Mesothelial cell of epicardium (in vitro differentiated cells): ENCODE measurements at places on chromosomes 3 and 15.

GRCh38 chr3:186590580-186591295 lies 20.2 kb downstream of the DNAJB11 start:
- DNase-seq, result no peak

DNA sequence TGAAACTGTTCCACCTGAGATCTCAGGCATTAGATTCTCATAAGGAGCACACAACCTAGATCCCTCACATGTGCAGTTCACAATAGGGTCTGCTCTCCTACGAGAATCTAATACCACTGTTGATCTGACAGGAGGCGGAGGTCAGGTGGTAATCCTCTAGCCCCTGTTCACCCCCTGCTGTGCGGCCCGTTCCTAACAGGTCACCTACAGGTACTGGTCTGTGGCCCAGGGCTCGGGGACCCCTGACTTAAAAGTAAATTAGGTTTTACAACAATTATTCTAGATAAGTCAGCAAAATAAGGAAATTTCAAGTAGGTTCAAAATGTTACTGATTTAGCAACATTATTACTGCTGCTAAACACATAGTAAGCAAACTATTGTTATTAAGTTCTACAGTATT lies 58.2 kb downstream of the CFAP20DC start:
- DNase-seq, result no peak

DNA sequence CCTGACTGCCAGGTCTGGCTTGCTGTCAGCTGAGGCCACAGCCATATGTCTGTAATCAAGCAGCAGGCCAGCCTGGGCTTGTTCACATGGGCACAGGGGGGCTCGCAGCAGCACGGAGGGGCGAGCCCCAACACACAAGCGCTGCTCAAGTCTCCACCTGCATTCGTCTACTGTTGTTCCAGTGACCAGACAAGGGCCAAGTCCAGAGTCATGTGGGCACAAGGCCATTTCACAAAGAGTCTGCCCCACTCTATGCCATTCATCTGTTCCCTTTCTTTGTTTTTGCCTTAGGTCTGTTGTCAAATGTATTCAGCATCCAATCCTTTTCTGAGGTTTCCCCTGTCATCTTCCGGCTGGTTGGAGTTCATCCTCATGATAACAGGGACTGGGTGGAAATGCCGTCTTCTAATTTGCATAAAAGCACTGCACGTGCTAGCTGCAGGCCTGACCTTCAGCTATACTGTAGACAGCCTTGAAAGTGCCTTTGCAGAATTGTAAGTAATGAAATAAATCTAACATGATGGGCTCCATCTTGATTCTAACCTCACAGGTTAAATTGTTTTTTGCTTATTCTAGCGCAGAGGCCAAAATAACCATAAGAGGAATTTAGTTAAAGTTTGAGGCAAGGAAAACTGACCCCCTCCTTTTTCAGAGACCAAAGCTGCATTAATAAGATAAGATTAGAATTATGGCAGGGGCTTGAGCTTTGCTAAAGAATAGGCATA lies 28.6 kb upstream of the KBTBD12 start:
- DNase-seq, result no peak

DNA sequence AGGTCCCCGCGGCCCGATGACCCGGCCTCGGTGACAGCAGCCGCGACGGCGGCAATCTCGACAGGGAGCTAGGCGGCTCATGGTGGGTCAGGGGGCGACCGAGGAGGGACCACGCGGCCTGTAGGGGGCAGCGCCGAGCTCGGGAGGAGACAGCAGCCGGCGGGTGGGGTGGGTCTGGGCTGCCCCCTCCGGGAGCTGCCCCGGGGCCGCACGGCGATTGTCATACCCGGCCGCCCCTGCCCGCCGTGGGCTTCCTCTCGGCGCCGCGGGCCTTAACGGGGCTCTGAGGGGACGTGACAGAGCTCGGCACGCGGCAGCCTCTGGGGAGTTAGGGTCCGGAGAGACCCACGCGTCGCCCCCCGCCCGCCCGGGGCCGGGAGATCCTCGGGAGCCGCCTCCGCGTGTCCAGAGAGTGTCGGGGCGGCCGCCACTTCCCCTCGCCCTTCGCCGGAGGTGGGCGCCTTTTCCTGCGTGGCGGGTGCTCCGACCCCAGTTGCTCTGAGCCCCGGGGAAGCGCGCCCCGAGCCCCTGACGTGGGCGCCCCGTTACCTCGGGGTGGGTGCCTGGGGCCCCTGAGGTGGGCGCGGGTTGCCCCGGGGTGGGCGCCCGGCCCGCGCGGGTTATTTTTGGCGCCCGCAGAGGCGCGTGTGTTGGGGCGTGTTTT lies 539 bp upstream of the PLCL2 start:
- DNase-seq, result peak; percentile 38

GRCh38 chr3:32459450-32459849 lies 43.2 kb downstream of the CMTM6 start:
- no peak for DNase-seq

DNA sequence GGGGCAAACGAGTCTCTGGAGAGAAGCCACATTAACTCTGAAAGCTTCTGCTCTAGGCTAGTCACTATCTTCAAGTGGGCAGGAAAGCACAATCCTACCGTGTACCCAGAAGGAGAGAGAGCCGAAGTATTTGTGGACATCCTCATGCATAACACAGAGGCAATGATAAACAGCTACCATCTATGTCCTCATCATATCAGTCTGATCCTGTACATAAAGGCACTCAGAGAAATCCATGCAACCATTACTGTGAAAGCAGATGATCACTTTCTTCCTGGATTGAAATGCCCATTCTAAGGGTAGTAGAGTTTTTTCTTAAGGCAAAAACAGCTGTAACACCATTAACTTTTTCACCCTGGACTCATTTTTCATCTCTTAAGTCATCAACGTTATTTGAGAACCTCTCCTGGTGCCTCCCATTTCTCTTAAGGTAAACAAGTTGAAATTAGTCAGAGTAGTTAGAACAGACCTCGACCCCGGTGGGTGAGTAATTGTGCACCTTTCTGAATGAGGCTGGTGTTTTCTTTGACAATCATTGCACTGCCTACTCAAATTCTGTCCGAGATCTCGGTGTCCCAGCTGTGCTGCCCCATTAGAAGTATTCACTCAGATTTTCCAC lies 327.4 kb downstream of the SHQ1 start:
- no peak for DNase-seq

DNA sequence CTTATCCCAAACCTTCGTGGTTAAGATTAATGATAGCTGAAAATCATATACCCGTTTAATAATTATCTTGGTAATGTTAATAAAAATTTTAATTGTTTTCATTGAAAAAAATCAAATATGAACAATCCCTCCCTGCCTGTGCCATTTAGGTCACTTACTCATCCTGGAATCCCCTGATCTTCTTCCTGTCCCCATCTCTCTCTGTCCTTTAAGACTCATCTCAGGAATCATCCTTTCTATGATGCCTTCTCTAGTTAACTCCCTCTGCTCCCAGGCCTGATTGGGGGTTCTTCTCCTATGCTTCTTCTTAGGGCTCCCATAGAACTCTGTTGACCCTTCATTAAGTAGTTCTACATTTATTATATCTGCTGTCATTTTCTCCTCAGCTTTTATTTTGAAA lies 91.6 kb downstream of the MBNL1 start:
- no peak for DNase-seq

DNA sequence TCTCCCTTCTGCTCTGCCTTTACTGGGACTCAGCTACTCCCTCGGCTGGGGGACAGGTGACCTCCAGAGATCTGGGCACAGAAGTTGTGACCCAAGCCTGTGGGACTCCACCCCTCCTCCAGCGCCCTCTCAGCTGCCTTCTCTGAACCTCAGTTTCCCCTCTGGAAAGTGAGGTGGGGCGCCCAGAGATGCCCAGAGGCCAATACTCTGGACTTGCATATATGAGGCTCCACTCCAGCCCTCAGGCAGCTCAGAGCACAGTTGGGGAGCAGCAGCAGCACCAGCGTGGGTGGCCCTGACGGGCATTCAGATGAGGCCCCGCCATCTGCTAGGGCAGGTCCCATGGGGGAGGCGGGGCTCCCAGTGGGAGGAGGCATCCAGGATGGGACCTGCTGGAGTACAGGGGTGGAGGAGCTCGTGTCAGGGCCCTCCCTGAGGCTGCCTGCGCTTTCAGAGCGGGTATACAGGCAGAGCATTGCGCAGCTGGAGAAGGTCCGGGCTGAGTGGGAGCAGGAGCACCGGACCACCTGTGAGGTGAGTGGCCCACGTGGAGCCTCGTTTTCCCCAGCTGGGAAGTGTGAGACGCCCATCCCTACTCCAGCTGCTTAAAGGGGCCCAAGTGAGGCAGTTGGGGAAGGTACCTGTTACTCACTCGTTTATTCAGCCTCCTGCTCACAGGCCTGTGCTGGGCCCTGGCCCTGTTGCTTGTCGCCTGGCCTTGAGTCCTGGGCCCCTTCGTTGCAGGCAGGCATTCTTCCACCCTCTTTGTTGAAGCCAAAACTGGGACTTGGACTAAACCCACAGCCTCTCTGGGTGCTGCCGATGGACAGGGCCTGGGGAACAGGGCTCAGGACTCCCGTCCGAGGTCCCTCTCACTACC lies 35.4 kb downstream of the PSTPIP1 start:
- peak; percentile 17 for DNase-seq

DNA sequence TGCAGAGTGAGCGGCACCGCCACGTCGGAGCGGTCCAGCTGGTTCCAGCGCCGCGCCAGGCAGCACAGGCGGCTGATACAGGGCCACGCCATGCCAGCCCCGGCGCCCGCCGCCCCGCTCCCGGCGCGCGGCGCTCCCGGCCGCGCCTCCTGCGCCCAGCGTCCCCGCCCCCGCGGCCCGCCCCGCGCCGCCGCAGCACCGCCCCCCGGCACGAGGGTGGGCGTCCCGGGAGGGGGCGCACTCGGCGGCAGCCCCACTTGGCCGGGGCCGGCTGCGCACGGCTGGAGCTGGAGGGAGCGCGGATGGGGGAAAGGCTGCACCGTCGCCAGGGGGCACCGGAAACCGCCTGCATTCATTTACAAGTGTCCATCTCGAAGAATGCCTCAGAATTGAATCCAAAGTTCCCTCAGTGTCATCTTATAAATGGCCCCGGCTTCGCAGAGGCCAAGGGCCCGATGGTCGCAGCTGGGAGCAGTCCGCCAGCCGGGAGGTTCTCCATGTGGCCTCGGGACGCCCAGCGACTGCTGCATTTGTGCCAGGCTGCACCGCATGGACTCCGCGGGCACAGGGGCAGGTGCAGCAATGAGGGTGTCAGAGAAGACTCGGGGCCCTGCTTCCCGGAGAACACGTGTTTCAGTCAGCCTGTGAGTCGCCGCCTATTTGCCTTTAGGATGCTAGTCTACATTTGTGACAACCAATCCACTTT lies at the start of gene MAP6D1:
MAP6D1 (minus strand) TSS at position 122 of the 706 bp plus-strand sequence; CDS start at position 92, 30 bp downstream.
- DNase-seq, result peak; percentile 55
